Stimulated activated CD8-positive, alpha-beta memory T cell treated with anti-CD3 and anti-CD28 coated beads, Interleukin-15, amount 100 ng/mL, for 4 hours (primary cell): ENCODE measurements at places on chromosomes 5 and 9.

DNA sequence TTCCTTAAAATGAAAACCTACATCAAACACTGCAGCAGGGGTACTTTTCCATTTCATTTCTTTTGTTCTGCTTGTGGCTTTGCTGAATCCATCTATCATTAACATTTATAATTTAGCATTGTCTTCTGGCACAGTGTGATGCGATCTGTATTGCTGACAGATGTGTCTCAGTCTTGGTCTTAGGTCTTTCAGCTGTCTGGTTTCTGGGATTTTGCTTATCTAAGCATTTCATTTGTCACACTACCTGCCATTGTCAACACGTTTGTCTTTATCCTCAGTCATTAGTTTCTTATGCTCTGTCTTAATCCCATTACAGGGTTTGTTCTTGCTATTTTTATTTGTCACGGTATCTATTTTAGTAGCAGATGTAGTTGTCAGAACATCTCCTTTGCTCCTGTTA, 303.1 kb downstream of the IZUMO3 start:
- DNase-seq = no peak

DNA sequence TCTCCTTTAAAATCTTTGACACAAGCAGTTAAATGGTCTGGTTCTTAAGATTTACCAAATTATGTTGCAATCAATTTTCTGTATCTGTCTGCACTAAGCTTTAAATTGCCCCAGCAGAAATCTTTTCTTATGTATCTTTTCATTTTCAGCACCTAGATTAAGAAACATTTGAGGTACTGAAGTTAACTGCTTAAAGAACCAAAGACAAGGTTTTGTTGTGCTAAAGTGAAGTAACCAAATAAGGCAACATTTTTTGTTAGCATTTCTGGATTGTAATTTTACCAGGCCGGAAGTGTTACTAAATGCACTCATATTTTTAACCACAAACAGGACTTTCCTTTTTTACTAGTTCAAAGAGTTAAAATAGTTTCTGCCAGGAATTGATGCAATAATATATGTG, 24.1 kb upstream of the MTAP start:
- DNase-seq = no peak

GRCh38 chr5:66013397-66013796, 87.0 kb downstream of the ERBIN start:
- DNase-seq = no peak

GRCh38 chr9:134272302-134273023, 53.8 kb upstream of the RXRA start:
- DNase-seq = no peak

DNA sequence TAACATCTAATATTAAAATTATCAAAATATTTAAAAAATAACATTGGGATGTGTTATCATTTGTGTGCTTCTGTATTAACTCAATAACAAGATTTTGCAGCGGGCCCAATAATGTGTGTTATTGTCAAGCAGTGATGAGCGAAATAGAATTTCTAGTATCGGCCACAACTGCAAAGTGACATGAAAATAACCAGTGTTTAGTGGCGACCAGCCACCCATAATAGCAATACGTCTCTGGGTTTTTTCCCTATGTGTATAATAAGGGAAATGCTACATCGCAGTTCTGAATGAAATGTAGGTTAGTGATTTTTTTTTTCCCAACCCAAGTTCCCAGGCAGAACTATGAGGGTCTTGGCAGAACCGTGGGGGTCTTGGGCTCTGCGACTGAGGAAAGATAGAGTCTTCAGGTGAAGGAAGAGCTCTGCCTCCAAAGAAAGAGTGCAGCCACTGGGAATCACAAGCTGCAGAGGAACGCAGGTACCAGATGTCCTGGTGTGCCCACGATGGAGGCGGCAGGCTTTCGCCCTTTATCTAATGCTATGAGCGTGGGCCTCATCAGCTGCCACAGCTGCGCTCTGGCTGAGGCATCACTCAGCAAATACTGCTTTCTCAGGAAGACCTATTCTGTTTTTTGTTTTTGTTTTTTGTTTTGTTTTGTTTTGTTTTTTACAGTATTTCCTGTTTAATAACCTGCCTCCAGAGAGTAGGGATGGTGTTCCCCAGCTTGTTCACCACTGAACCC, 235.0 kb downstream of the ROR2 start:
- no peak for DNase-seq

- no peak for DNase-seq
Measured at GRCh38 chr9:32502464-32502863, 23.5 kb downstream of the RIGI start.
